CD4-positive, CD25-positive, alpha-beta regulatory T cell (primary cell): ENCODE measurements at places on chromosomes 4 and X. TPM values are rescaled to one million over a fixed set of nuclear protein-coding genes. Genes with fewer than 3 reads are reported as not detected.
A peak's percentile ranks its signal among the peaks of the same experiment; 100 is the strongest.

The SPANXN1 gene
- total RNA-seq, result not detected

The OTUD4 gene
- total RNA-seq, result 74.9 TPM

The HSFX2 gene
- total RNA-seq, result not detected

The DHRSX gene
- total RNA-seq, result 18.4 TPM

GRCh38 chr4:73615613-73616012 is 4.6 kb downstream of the RASSF6 start:
- H3K4me3 ChIP-seq, result no peak overlapping the region
- no peak overlapping the region for H3K27ac ChIP-seq
- no peaks in the 10 kb centered on the region for H3K36me3 ChIP-seq
- DNase-seq, result no peak

GRCh38 chr4:18388039-18388438 is 366.5 kb upstream of the LCORL start:
- H3K36me3 ChIP-seq, result no peaks in the 10 kb centered on the region
- no peak overlapping the region for H3K4me3 ChIP-seq
- H3K27me3 ChIP-seq, result no peaks in the 10 kb centered on the region
- H3K27ac ChIP-seq, result no peak overlapping the region
- DNase-seq, result no peak
- H3K4me1 ChIP-seq, result no peaks in the 10 kb centered on the region

DNA sequence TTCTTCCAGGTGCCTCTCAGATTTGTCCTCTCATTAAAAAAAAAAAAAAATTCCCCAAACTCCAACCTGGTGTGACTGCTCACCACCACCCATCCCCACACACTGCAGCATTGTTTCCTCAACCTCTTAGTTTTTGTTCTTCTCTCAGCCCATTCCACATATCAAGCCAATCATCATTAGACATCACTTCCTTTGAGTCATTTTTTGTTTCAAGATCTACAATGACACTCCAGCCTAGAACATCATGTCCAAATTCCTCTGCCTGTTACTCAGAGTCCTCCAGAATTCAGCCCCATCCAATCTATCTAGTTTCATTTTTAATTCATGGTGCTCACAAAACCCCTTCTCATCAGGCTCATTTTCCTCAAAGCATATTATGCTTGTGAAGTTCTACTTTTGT is 262.5 kb upstream of the TEX13A start:
- H3K36me3 ChIP-seq, result no peaks in the 10 kb centered on the region
- no peaks in the 10 kb centered on the region for H3K4me1 ChIP-seq
- no peak for DNase-seq
- H3K27ac ChIP-seq, result no peak overlapping the region
- H3K27me3 ChIP-seq, result no peaks in the 10 kb centered on the region

- H3K4me1 ChIP-seq, result no peaks in the 10 kb centered on the region
- no peak overlapping the region for H3K27ac ChIP-seq
- no peaks in the 10 kb centered on the region for H3K36me3 ChIP-seq
- H3K4me3 ChIP-seq, result no peak overlapping the region
- no peak for DNase-seq
These were observed 125.8 kb downstream of the SMIM20 start for GRCh38 chr4:26039639-26040359.

GRCh38 chr4:171308661-171309060 is 504.5 kb upstream of the GALNTL6 start:
- no peak for DNase-seq
- H3K27ac ChIP-seq, result no peak overlapping the region
- no peaks in the 10 kb centered on the region for H3K27me3 ChIP-seq
- H3K36me3 ChIP-seq, result no peaks in the 10 kb centered on the region
- no peaks in the 10 kb centered on the region for H3K4me1 ChIP-seq

DNA sequence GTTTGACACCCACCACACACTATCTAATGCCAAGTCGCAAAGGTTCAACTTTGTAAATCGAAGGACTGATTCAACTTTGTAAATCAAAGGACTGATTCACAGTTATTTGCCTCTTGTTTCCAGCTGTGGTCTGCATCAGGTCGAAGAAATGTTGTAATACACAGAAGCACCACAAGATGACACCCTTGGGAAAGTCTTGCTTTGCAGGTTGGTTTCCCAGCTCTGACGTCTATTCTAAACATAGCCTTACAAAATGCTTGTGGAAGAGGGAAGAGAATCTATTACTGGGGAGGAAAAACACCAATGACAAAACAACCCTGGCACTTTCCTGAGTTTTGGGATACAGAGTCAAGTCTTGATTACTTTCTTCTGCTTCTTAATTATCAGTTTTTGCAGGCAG is 35.3 kb downstream of the SUPT20HL1 start:
- no peak overlapping the region for H3K4me3 ChIP-seq
- H3K27me3 ChIP-seq, result peaks cover 2% of the 10 kb centered on the region
- DNase-seq, result peak; percentile 26
- no peaks in the 10 kb centered on the region for H3K4me1 ChIP-seq

DNA sequence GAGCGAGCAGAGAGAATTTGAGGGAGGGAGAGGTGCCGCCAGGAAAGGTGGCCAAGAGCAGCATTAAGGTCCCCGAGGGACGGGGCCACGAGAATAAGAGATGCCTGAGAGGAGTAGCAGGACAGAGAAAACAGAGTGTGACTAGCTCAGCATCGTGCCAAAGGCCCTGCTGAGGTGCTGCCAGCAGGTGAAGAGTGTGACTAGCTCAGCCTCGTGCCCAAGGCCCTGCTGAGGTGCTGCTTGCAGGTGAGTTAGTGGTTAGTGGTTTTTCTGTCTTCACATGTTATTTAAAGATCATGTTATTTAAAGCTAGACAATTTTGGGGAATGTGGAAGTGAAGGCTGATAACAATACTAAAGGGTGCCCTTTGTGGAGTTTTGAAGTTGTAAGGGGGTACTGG is 464.5 kb upstream of the FAT1 start:
- H3K4me3 ChIP-seq, result no peak overlapping the region
- H3K27ac ChIP-seq, result no peak overlapping the region
- no peaks in the 10 kb centered on the region for H3K4me1 ChIP-seq
- no peak for DNase-seq
- no peaks in the 10 kb centered on the region for H3K36me3 ChIP-seq

GRCh38 chr4:1401409-1402020 is 4.7 kb downstream of the NKX1-1 start:
- no peak for DNase-seq
- no peak overlapping the region for H3K4me3 ChIP-seq
- H3K36me3 ChIP-seq, result no peaks in the 10 kb centered on the region
- no peak overlapping the region for H3K27ac ChIP-seq

- H3K36me3 ChIP-seq, result no peaks in the 10 kb centered on the region
- no peaks in the 10 kb centered on the region for H3K4me1 ChIP-seq
- H3K27ac ChIP-seq, result no peak overlapping the region
- no peaks in the 10 kb centered on the region for H3K27me3 ChIP-seq
- DNase-seq, result no peak
These were observed 294.0 kb upstream of the UGT8 start for GRCh38 chr4:114304567-114304966.

DNA sequence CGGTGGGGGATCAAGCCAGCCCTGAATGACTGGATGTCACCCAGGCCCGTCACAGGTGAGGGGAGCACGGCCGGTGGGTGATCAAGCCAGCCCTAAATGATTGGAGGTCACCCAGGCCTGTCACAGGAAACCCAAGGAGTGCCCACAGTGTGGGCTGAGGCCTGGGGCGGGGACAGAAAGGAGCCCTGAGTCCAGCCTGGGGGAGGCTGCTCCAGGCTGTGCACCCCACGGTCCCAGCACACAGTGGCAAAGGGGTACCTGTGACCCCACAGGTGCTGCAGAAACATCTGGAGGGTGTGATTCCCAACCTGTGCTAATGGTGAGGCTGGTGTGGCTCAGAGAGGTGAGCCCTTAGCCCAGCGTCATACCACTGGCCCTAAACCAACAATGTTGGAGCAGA is 6.2 kb upstream of the CPLX1 start:
- DNase-seq, result no peak
- H3K36me3 ChIP-seq, result no peaks in the 10 kb centered on the region
- no peaks in the 10 kb centered on the region for H3K27me3 ChIP-seq
- H3K4me3 ChIP-seq, result no peak overlapping the region

DNA sequence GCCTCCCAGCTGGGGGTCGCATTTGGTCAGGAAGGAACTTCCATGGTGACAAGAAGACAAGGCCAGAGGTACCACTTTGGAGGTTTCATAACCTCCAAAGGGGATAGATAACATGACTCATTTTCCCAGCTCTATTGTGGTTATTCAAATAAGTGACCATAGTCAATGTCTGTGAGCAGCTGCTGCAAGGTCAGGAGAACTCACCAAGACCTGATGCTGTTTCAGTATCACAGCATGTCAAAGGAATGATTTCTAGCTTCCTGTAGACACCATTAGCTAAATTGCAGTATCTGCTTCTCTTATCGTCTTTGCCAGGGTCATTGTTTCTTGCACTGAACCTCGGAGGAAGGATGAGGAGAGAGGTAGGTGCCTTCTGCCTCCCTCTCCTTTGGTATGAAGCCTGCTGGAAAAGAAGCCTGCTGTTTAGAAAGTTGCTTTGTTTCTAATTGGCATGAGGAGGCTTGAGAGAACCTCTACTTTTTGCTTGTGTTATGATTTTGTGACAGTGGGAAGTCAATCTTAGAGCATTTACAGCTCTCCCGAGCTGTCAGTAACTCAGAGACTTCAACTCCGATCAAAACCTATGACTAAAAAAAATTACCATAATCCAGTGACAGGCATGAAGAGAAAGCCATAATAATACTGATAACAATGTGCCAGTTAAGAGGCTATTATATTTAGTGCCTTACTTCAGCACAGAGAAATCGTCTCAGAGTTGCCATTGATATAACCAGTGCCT is 38.0 kb upstream of the GATB start:
- H3K27me3 ChIP-seq, result no peaks in the 10 kb centered on the region
- H3K4me1 ChIP-seq, result no peaks in the 10 kb centered on the region
- H3K27ac ChIP-seq, result no peak overlapping the region
- no peaks in the 10 kb centered on the region for H3K36me3 ChIP-seq
- DNase-seq, result no peak

- no peaks in the 10 kb centered on the region for H3K36me3 ChIP-seq
- no peaks in the 10 kb centered on the region for H3K27me3 ChIP-seq
- no peak overlapping the region for H3K27ac ChIP-seq
- H3K4me1 ChIP-seq, result no peaks in the 10 kb centered on the region
- H3K4me3 ChIP-seq, result no peak overlapping the region
These were observed 216.6 kb downstream of the KDR start for GRCh38 chr4:54908763-54909162.
